Kidney epithelial cell (primary cell): ENCODE measurements at places on chromosomes 4 and X.

DNA sequence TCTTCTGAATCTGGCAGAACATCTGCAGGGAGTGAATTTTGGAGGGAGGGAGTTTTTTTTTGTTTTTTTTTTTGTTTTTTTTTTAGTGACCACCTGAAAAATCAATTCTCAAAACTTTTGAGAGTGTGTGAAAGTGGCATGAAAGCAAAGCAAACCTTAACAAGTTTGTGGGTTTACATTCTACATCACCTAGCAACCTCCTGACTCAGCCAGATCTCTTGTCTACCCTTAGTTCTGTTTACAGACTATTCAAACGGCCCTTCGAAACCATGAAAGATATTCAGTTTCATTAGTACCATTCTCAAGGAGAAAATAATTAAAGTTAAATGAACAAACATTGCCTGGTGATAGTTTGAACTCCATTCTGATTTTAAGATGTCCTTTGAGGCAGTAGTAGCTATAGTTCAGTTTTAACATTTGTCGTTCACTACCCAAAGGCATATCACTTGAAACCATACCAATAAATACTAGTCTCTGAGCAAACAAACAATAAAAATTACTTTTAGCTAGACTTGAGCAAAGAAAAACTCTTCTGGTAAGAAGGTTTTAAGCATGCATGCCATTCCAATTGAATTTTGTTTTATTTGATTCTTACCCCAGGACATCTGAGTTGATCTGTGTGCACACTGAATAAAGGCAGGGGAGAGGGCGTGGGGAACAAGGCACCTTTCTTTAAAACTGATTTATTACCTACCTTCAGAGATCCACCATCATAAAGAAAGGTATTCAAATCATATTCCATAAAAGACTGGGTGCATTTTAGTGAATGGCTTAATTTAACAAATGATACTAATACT lies 137.7 kb downstream of the ARX start:
- no peak for DNase-seq

- DNase-seq: no peak
Measured at GRCh38 chr4:126748736-126749135, 884.0 kb upstream of the INTU start.

GRCh38 chrX:74656079-74656745 lies 41.8 kb upstream of the RLIM start:
- DNase-seq: no peak

- no peak for DNase-seq
Measured at GRCh38 chrX:15235001-15235400, 34.9 kb downstream of the ASB9 start.

- peak; percentile 43 for DNase-seq
Measured at GRCh38 chr4:25703731-25704388, 48.2 kb downstream of the SLC34A2 start.

DNA sequence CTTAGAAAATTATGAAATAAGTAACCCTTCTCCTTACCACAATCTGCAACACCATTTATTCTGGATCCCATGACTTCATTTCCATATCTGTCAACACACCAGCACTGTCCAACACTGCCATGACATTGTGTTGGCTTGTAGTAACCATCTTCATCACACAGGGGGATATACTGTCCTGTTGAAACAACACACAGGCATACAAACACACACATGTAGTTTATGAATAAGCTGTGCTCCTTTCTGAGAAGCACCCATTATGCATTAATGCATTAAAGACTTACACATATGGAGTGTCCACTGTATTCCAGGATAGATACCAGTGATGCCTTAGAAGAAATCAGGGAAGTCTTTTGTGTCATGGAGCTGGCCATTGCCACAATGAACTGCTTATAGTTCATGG lies 496.9 kb downstream of the SPOCK3 start:
- no peak for DNase-seq

- DNase-seq: no peak
Measured at GRCh38 chr4:108607079-108607815, 13.1 kb upstream of the RPL34 start.

DNA sequence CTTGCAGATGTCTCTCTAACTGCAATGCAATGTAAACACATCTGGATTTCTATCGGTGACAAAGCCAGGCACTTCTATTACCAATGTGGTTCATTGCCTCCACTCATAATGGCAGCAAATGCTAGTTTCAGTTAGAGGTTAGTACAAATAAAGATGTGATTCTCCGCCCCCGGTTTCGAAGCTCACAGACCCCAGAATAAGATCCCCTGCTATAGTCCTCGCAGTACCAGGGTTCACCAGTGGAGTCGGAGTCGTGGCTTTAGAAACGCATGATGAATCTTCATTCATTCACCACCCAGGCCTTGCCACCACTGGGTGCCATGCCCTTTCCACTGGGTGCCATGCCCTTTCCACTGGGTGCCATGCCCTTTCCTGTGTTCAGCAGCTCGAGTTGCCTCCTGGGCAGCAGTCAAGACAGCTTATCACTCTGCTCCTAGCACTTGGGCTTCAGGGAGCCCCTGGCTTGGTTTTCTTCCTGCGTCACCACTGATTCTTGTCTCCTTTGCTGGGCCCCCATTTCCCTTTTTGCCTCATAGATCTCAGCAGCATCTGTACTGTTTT lies 3.5 kb upstream of the NAA10 start:
- DNase-seq: no peak

DNA sequence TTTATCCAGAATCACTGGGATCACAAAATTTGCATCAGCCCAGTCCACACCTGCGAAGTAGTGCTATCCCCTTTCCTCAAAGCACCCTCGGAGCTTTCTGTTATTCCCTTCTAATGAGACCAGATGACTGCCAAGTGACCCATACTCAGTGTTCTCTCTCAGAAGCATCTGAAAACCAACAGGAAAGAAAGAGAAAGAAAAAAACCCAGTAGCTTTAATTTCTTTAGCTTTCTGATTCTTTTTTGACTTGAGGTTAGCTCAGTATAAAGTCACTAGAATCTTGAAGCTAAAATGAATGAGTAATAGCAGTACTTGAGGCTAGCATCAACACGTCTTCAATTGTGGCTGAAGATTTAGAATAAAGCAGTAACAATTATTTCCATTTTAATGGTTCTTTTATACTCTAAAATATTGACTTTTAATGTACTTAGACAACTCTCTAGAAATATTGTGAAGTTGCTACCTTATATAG lies 124.4 kb downstream of the ANK2 start:
- DNase-seq: no peak

- no peak for DNase-seq
Measured at GRCh38 chr4:11230866-11231265, 197.8 kb downstream of the HS3ST1 start.

GRCh38 chr4:27214010-27214409 lies 353.4 kb downstream of the STIM2 start:
- DNase-seq: no peak

DNA sequence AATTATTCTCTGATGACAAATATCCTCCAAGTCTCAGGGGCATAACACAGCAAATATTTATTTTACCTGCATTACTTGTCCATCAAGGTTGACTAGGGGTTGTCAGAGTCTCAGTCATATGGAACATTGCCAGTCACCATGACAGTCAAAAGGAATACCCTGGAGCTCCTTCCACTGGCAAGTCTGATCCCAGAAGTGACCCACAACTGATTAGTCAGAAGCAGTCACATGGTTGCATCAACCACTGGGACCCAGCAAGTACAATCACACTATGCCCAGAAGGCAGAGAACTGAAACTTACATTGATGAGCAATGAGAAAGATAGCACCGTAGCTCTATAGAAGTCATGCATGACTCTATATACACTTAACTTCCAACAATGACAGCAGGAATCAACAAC lies 41.9 kb upstream of the SOD3 start:
- DNase-seq: peak; percentile 65

DNA sequence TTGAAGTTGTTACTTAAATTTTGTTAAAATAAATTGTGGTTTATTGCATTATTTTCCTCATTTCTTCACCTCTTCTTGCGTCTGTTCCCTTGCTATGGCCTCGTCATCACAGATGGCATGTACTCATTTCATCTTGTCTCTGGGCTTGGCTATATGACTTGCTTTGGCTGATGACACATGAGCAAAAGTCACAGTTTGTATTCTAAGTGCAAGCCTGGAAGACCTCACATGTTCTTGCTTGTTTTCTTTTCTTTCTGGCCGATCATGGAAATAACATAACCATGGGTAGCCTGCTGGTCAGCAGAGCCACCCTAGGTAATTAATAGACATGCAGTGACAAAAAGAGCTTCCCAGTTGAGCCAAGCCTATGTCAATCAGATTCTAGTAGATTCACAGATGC lies 527.9 kb downstream of the SPRY1 start:
- DNase-seq: no peak

DNA sequence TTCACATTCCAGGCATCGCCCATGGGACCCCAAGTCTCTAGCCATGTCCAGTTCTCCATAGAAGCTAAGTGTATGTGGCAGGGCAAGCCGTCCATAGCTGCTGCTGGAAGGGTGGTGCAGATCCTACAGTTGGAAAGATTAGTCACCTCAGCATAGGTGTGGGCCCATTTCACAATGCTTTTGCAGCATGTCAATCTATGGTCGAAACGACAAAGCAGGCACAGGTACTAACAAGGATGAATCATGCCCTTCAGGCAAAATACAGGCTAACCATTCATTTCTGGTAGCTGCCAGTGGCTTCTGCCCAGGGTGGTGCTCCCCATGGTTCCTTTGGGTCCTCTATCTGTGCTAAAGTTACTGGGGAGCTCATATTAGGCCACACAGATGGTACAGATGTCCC lies 225.2 kb downstream of the ADGRL3 start:
- no peak for DNase-seq
